ENCODE measurements at places on chromosomes 7 and 10.

- peak; percentile 63 for DNase-seq
Measured at GRCh38 chr10:103481974-103482531, 3.0 kb upstream of the CALHM3 start.

DNA sequence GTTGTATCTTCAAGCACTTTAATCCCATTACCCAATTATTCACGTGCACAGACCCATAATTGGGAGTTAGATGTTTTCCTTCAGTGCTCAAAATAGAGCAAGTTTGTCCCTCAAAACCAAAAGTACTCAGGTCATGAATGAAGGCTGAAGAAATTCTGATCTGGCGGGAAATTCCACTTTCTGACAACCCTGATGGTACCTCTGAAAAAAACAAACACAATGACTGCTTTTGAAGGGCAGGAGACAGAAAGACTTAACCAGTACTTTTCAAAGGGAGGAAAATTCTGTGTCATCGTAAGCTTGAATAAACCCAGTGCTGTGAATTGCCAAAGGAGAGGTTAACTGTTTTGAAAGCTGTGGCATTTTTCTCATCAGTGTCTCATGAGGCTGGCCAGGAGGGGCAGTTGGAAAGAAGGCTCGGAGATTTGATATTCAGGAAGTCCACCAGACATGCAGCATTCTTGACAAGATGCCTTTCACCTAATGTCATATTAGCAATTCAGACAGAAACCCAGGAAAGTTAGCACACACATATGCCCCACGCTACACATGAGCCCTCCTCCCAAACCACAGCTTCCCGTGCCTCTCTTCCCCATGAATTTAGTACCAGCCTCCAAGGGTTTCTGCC, 347.0 kb downstream of the KCNMA1 start:
- DNase-seq = peak; percentile 41

DNA sequence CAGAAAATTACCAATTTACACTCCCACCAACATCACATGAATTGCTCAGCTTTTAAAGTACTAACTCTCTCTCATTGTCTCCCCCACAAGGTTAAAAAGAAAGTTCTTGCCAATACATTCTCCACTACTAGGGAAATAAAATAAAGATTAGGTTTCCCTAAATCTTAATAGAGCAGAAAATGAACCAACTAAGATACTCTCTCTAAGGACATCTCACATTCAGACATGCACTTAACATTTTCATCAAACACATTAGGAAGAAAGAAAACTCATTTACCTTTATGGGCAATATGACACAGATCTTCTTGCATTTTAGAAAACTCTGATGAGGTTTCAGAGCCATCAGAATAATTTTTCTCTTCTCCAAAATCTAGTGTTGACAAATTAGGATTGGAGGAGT, 104.1 kb upstream of the GSDME start:
- no peak for DNase-seq

- no peak for DNase-seq
Measured at GRCh38 chr7:118949031-118949430, 724.5 kb downstream of the ANKRD7 start.

- DNase-seq = no peak
Measured at GRCh38 chr7:132519936-132520335, 56.3 kb downstream of the PLXNA4 start.

DNA sequence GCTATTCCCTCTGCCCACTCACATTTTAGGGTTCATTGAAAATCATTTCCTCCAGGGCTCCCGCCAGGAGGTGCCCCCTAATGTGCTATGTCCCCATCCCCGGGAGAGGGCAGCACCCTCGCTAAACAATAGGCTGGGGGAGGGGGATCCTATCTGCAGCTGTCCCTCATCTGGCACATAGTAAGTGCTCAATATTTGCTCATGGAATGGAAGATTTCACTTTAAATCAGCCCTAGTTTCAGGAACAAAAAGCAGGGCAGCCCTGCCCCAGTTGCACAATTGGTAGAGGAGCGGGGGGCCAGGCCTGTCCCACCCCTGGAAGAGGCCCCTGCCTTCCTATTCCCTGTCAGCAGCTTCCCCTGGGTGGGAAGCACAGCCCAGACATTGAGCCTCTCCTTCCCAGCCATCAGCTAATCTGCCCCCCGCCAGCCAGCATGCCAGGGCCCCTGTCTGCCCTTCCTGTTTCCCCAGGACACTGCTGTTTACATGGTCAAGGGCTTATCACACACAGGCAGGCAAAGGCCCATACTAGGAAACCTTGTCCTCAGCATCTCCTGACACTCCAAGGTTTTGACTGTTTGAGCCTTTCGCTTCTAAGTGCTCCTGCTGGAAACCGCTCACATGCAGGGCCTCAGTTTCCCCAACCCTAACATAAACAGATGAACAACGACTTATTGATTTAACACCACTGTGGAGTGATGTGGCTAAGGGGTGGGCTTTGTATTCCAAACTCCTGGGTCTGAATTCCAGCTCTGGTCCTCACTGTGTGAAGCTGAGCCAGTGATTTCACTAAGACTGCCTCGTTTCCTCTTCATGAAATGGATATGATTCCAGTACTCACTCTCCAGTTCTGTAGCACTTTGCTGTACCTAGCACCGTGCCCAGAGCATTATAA, 130.7 kb upstream of the ZMIZ1 start:
- DNase-seq = peak; percentile 31

GRCh38 chr10:34049887-34050286, 715.4 kb upstream of the NRP1 start:
- peak; percentile 9 for DNase-seq

DNA sequence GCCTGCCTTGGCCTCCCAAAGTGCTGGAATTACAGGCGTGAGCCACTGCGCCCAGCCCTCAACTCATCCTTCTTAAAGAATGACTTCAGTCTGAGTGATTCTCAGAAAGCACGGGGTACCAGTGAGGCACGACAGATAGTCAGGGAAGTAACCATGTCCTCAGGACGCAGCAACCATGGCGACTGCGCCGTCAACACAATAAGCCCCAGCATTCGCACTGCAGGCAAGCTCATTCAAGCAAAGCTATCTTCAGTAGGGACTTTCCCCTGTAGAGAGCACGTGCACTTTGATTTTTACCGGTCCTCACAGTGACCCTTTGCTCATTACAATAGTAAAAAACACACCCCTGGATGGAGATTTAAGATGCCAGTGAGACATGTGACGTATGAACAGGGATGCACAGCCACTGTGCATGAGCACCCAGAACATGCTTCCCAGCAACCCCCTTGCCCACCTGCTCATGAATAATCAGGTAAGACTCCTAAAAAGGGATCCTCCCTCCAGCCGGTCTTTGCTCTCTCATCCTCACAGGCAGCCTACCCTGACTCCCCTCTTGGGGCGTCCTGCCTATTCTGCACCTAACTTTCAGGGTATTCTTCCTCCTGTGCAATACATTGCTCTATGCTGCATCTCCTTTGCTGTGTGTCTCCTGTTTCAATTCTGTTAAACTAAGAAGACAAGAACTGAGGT, 9.1 kb downstream of the WDR86 start:
- no peak for DNase-seq

DNA sequence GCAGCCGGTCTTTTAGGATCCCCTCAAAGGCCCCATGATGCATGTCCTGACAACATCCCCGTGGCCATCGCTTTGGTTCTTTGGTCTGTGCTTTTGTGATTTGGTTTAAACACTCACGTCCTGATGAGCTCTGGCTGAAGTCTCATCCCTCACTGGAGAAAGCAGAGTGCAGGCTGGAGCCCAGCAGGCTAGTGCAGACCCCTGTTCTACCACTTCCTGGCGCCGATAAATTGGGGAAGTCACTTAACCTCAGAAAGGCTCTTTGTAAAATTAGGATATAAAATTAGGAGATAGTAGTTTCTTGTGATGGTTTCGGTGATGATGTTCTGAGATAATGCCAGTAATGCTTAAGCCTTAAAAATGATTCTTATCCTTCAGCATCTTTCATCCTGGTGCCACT, 307.6 kb downstream of the GFRA1 start:
- DNase-seq = no peak

DNA sequence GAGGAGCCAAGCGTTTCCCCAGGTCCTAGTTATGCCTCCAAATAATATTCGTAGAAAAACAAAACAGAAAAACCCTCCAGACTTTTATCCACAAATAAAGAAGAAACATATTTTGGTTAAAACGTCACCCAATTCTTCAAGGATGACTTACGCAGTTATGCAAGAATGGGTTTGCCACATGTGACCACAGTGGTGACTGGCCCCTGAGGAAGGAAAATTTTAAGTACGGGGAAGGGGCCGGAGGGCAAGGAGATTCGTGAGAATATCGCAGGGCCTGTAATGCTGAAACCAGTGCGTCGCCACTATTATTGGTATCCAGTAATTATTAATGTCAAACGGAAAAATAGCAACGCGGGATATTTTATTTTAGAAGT, 537 bp upstream of the MRPS24 start:
- peak; percentile 86 for DNase-seq

GRCh38 chr10:123494301-123494808, 171.8 kb upstream of the GPR26 start:
- DNase-seq = no peak

- peak; percentile 55 for DNase-seq
Measured at GRCh38 chr10:91909117-91909677, at the start of gene FGFBP3. FGFBP3 (minus strand) TSS chr10:91909486; CDS start chr10:91908969, 517 bp downstream.

DNA sequence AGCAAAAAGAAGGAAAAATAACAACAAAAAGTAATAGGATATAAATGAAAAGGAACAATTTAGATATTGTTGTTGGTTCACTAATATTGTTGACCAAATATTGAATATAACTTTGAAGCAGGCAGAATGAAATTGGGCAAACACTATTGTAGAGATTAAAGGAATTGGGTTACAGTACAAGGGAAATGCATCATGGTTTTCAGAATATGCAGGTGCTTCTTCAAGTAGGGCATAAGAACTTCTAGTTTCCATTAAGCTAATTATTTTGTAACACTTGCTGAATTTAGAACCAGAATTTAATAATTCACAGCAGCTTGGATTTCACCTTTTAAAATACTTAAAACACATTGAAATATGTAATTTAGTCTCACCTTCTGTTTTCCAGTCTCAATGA, 36.5 kb downstream of the RPA3 start:
- DNase-seq = no peak

GRCh38 chr7:109745677-109746410, 1176.2 kb downstream of the DNAJB9 start:
- no peak for DNase-seq

- no peak for DNase-seq
Measured at GRCh38 chr7:142240546-142240945, 17.3 kb downstream of the PRSS58 start.

GRCh38 chr10:43202657-43203447, 64.0 kb downstream of the RASGEF1A start:
- DNase-seq = peak; percentile 38

DNA sequence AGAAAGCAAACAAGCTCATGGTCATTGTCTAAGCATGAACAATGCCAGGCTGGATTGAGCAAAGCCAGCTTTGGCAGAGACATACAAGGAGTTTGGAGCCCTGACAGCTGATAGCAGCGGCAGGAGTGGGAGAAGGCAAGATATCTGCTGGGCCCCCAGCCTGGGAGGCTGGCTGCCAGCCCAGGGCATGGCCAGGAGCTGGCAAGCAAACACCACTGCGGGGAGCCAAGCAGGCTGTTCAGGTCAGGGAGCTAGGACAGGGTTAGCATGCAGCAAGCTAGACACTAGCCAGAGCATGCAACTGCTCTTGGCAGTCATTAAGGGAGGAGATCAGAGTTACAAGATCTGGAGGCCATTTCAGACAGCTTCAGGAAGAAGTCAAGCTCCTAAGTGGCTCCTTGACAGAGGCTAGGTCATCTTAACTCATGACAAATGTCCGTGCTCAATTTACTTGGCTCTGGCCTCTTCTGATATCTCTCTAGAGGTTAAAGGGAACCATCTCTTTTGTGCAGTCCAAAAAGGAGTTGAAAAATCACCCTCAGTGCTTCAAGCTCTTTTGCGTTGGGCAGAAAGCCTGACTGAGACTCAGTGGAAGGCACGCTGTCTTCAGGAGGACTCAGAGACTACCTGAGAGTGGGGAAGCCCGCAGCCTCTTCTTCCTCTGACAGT, 436.8 kb upstream of the C7orf33 start:
- DNase-seq = no peak

DNA sequence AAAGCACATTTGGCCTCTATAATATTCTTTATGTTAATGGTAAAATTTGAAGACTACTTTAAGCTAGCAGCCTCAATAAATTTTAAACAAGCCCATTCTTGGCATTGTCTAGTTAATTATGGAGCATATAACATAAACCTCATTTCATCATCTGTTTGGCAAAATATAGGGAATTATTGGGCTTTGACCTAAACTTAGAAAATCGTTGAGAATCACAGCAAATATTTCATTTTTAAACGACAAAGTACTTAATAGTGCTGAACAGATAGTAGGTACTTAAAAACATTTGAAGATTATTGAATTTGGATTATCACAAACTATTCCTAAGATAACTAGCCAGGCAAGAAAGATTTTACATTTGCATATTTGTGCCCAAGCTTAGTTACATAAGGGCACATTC, 73.4 kb downstream of the AGMO start:
- DNase-seq = no peak

DNA sequence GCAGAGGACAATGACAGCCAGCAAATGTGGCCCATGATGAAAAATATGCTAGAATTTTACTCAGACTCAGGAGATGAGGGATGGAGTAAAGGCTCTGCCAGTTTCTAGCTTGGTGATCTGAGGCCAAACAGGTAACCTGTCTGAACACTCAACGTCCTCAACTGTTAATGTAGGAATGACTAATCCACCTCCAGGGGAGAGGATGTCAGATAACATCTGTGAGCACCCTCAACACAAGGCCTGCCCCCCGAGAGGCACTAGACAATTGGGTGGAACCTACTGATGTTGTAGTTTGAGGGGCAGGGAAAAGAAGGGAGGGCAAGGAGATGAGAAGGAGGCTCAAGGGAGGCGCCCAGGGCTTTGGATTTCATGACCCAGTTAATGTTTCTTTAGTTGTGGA, 445.1 kb downstream of the PLXNA4 start:
- DNase-seq = no peak

DNA sequence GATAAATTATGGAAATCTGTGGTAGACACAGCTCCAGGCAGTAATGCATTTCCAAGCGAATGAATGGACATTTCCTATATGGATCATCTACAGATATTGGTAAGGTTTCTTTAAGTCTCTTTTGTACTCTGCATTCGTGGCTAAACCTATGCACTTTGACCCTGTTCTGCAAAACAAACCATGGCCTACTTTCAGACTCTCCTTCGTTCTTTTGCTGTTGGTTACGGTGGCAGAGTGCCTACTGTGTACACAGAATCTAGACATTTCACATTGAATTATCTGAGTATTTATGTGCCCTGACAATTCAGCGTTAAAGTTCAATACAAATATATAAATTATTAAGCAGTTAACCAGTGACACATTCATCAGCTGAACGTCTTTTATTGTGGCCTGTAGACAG, 93.3 kb downstream of the MGMT start:
- no peak for DNase-seq

GRCh38 chr7:120218712-120219111, 54.3 kb upstream of the KCND2 start:
- DNase-seq = no peak

DNA sequence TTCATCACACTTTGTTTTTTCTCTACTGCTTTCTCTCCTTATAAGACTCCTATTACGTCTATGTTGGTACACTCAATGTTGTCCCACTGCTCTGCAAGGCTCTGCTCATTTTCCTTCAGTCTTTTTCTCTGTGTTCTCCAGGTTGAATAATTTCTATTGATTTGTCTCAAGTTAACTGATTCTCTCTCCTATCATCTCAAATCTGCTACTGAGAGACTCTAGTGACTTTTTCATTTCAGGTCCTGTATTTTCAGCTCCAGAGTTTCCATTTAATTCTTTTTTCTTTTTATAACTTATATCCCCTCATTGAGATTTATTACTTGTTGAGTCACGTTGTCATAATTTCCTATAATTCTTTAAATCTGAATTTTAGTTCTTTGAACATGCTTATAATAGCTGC, 100.9 kb downstream of the RNLS start:
- no peak for DNase-seq

- DNase-seq = no peak
Measured at GRCh38 chr7:79823246-79823951, 311.2 kb upstream of the GNAI1 start.
